ENCODE measurements at places on chromosomes 1 and 21. TPM values are rescaled to one million over a fixed set of nuclear protein-coding genes. Genes with fewer than 3 reads are reported as not detected.

DNA sequence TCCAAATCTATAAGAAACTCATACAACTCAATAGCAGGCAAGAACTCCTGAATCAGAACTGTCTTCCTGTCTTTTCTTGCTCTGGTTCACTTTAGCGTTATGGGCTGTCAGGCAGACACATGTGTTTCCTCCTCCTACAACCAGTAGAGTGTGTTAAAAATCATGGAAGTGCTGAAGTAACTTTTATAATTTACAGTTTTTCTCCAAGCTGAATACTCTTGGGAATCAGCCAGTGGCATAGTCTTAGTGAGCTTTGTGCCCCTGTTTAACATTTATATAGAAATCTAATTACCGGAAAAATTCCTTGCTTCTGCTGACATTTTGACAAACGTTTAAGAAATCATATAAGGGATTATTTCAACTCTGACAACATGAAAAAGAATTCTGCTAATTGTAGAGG, 113.1 kb upstream of the RGS18 start:
- no peak for DNase-seq

DNA sequence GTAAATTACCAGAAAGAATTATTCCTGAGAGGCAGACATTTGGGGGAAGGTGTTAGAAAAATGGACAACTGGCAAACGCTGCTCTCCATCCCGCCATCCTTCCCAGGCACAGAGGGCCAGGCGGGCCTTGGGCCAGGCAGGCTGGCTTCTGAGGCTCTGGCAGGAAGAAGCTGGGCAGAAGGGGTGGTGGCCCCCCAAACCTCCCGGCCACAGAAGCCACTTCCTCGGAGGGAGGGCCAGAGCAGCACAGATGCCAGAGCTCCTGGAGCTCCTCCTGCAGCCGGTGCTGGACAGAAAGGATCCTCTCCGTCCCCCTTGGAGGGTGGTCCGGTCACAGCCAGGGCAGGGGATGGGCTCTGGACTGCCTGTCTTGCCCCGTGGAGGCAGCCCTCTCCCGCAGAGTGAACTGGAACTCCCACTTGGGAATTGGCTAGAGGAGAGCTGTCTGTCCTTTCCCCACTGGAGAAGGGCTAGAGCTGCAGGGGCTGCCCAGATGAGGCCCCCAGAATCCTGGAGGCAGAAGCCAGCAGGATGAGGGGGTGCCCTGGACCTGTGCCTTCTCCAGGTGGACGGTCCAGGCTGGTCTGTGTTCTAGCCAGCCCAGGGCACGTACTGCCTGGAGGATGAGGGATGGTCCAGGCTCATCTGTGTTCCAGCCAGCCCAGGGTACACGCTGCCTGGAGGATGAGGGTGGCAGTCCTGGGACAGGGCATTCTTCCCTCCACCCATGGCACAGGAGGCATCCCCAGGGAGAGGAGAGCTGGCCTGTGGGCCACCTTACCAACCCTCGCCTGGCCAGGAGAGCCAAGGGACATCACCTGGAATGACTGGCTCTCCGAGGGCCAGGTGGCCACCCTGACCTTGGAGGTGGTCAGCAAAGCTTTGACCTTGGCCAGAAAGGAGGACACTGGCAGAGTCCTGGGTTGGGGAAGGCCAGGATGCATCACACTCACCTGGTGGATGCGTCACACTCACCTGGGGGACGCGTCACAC, 47.4 kb upstream of the ACTRT2 start:
- no peak for DNase-seq

GRCh38 chr1:2174348-2175054, 20.1 kb downstream of the FAAP20 start:
- peak; percentile 76 for DNase-seq

GRCh38 chr1:53731779-53732305, 7.1 kb downstream of the GLIS1 start:
- DNase-seq: no peak

DNA sequence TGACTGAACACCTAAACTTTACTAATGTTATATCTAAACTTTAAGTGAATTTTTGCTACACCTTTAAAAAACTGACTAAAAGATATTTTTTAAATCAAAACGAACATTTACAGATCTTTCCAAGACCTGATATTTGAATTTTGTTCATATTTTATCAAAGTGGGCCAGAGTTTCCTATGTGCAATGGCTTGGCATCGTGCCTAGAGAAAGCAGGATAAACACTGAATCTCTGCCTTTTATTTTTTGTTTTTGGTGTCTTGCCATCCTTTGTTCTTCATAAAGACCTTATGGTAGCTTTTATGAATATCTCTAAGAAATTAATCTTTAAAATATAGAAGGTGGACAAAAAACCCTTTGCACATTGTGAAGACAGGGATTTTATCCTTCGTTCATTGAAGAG, 25.8 kb upstream of the VPS26C start:
- no peak for DNase-seq

DNA sequence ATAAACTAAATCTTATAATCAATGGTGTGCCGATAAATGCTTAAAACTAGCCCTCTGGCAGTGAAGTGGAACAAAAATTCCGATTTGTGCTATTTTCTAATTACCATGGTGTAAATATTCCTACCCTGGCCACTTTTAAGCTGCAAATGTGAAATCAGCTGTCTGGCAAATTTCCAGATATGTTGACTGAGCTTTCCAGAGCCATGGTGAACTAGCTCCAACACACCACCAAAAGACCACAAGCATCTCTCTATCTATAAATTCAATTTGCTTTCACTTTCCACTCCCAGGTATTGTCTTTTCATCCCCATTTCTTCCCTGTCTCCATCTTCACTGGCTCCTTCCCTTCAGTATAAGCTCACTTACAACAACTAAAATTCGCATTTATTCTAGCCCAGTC, 152.3 kb upstream of the RGS18 start:
- no peak for DNase-seq

DNA sequence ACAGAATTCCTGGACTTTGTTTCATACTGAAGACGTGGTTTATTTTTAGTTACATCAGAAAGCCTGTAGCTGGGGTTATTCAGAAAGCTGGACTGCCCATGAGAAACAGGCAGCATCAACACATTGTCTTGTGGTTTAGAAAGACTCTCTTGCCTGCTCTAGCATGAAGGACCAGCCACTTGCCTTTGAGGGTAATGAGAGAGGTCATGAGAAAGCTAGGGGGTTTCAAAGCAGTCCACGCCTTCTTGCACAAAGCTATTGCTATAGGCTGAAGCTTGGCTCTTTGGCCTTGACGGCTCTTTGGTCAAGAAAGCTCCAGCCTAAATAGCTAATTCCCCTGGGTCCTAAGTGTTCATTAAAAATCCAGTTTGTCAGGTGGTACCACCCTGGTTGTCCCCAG, 208.1 kb downstream of the PRDM2 start:
- no peak for DNase-seq

DNA sequence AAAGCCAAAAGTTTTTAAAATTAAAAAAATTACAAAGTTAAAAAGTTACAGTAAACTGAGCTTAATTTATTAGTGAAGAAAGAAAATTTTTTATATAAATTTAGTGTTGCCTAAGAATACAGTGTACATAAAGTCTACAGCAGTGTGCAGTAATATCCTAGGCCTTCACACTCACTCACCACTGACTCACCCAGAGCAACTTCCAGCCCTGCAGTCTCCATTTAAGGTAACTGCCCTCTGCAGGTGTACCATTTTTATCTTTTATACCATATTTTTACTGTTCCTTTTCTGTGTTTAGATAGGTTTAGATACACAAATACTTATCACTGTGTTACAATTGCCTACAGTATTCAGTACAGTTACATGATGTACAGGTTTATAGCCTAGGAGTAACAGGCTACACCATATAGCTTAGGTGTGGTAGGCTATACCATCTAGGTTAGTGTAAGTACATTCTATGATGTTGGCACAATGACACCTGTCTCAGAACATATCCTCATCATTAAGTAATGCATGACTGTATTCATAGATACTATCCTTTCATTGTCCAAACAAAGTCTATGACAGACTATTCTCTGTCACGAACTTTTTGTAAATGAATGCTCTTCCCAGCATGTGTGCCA, 78.6 kb upstream of the PBX1 start:
- no peak for DNase-seq

DNA sequence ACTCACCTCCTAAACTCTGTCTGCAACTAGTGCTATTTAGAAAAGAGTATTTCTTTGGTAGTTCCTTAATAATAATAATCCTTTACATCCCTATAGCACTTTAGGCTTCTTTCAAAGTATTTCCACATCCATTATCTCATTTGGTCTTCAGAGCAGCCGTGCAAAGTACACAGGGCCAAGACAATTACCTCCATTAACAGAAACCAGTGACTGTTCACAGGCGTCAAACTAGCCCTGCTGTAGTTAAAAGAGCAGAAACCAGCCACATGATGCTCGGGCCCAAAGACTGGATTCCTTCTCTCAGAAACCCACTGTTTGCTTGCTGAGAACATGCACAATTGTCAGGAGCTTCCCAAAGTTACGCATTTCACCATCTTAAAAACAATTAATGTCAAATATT, 396.0 kb upstream of the DAB1 start:
- no peak for DNase-seq

- no peak for DNase-seq
Measured at GRCh38 chr21:18249672-18250071, 5.0 kb downstream of the CHODL start.

- no peak for DNase-seq
Measured at GRCh38 chr1:63350320-63350719, 17.1 kb upstream of the ALG6 start.

DNA sequence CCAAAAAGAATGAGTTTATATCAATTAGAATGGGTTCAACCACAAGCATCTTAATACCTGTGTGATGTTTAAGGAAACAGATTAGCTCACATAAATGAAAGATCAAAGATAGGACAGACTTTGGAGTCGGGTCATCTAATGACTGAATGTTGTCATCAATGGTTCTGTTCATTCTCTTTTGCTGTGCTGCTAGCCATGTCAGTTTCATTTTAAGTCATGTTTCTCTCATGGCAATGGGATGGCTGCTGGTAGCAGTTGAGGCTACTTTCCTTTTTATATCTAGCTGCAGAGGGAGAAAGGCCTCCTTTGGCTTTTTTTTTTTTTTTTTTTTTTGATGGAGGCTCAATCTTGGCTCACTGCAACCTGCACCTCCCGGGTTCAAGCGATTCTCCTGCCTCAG, 86.9 kb upstream of the SPAG17 start:
- DNase-seq: no peak

GRCh38 chr1:198598796-198599321, 40.0 kb upstream of the PTPRC start:
- no peak for DNase-seq

- DNase-seq: no peak
Measured at GRCh38 chr1:21325231-21325718, 35.0 kb upstream of the ECE1 start.

- no peak for DNase-seq
Measured at GRCh38 chr1:209688746-209689234, 13.6 kb downstream of the G0S2 start.

DNA sequence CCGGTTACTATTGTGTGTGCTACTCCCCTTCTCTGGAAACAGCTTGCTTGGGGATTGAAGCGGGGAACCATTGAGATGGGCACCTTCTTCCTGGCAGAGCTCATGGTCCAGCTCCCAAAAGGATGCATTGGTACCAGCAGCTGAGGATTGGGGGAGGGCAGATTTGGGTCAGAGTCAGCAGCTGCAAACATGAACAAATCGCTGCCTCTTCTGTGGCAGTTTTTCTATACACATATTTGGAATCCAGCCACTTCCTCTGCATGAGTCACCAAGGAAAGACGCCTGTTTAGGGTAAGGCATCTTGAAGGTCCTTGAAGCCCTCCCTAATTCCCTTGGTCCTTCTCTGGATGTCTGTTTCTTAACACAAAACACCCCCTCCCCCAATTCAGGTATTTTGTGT, 104.7 kb downstream of the DAB1 start:
- DNase-seq: no peak

- DNase-seq: no peak
Measured at GRCh38 chr1:37558411-37558810, 1.7 kb downstream of the DNALI1 start.

GRCh38 chr1:48003741-48004531, 6.8 kb upstream of the TRABD2B start:
- no peak for DNase-seq

DNA sequence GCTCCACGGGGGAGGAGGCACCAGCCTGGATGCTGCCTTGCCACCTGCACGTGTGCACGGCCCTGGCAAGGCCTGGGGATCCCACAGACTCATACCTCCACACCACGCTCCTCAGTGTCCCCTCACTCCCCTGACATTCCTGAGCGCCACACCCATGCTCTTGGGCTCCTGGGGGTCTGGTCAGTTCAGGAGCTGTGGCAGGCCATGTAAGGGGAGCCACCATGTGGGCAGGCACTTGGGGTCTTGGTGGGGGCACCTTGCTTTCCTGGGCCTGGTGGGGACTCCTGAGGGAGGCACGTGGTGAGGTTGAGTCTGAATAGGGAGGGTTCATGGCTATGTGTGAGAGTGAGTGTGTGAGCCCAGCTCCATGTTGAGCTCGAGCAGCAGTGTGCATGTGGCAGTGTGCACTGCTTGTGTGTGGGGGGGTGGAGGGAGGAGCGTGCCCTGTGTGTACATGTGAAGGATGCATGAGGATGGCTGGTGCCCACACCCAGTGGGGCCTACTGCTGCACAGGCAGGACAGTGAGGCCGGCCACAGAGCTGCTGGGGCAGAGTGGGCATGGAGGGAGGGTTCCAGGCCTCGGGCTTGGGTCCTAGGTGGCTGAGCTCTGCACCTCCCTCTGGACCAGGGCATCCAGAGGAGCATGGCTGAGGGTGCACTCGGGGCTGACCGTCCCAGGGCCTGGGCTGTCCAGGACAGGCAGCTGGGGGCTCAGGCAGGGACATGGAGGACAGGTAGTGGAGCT, 1.6 kb downstream of the GJC2 start:
- no peak for DNase-seq

DNA sequence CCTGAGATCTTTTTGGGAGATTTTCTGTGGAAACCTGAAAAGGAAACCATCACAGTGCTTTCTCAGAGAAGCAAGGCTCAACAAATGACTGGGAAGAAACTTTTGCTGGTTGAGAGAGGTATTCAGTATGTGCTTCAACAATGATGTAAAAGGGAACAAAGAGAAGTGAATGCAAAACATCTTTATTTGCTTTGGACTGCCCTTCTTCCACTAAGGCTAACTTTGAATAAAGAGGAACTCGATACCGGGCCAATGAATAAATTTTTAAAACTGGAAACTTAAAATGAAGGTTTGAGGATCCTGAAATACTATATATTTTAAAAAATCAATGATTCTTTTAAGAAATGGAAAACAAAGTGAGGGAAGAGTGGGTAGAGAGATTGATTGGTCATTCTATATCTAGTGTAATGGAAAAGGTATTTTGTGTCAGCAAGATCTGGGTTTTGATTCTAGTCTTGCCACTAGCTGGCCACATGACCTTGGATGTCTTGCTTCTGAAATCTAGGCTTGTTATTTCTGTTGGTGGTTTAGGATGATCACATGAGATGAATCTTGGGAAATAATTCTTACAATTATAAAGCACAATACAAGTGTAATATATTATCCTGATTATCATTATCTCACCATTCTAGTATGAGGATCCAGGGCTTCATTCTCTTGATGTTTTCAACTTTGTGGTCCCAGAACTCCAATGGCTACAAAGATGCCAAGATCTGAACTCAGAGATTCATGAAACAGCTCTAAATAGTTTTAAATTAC, 34.6 kb upstream of the APOBEC4 start:
- DNase-seq: no peak

NEGR1 gene
- total RNA-seq: 0.51 TPM

IVL gene
- total RNA-seq: not detected

UMODL1 gene
- not detected for total RNA-seq

LHX8 gene
- total RNA-seq: not detected

SOX13 gene
- 2.2 TPM for total RNA-seq

PARS2 gene
- total RNA-seq: 4.2 TPM

LAD1 gene
- total RNA-seq: 0.25 TPM

PEAR1 gene
- total RNA-seq: 1.2 TPM

PRDM16 gene
- 0.07 TPM for total RNA-seq
